ENCODE measurements at places on chromosomes 4 and X.

GRCh38 chr4:146051728-146052391 lies 113.2 kb upstream of the ZNF827 start:
- DNase-seq = no peak

DNA sequence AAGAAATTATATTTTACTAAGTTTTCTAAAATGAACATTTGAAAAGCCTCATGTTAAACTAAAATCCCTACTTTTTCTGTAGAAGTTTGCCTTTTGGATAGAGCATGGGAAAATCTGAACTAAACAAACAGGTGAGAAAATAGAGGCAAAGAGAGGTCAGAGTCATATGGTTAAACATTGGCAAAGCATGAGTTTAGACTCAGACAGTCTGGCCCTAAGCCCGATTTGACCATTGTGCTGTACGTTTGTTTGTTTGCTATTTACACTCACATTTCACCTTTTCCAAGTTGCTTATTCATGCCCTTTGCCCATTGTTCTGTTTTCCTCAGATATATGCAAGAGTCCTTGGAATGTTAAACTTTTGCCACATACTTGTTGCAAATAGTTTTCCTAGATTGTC lies 85.4 kb downstream of the TIGD2 start:
- no peak for DNase-seq

DNA sequence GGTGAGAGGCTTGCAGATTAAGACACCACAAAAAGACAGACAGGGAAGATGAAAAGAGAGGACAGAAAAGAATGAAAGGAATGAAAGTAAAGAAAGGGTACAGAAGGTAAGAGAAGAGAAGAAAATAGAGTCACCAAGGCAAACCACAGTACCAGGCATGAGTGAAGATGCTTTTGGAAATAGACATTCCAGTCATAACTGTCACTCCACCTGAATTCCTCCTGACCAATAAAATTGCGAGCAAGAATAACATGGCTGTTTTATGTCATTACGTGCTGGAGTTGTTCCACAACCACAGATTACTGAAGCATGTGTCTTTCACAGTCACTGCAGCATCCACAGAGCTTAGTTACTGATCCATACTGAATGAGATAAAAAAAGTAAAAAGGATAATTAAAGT lies 864.9 kb upstream of the SLIT2 start:
- no peak for DNase-seq

- DNase-seq = peak; percentile 34
Observed at GRCh38 chr4:1241936-1242505, 6.9 kb downstream of the CTBP1 start.

GRCh38 chrX:153387987-153388721 lies 13.0 kb downstream of the PNMA6E start:
- DNase-seq = no peak

DNA sequence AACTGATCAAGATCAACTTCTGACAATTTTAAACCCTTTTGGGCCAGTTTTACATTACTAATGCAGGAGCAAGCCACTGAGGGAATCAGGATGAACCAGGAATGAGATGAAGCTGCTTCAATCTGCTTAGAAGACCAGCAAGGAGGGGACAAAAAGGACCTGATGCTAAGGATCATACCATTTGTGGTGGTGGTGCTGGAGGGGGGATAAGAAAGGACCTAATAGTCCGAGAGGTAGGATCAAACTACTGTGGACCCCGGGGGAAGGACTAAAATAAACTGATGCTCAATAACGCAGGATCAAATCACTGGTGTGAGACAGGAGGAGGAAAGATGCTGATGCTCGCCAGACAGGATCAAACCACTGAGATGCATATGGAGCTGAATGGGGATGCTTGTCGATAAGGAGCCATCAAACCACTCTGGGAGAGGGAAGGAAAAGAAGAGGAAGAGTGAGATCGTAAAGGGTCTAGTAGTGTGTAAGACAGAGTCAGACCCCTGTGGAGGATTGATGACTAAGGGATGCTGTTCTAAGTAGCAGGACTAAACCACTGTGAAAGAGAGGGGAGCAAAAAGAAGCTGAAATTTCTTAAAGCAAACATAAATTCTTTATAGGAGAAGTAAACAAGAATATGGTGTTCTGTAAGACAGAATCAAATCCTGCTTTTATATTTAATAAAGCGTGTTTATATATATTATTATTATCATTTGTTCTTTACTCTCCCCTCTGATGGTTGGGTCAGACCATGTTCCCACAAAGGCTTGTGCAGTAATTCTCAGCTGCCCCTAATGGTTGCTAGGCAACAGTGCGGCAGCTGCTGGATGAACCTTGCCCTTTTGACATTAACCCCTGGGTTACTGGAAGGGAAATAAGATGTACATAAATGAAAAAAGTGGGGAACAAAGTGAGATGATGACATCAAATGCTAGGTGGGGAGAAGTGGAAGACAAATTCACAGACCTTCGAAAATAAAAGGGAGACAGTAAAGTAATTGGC lies 432.5 kb upstream of the FGF16 start:
- DNase-seq = no peak

DNA sequence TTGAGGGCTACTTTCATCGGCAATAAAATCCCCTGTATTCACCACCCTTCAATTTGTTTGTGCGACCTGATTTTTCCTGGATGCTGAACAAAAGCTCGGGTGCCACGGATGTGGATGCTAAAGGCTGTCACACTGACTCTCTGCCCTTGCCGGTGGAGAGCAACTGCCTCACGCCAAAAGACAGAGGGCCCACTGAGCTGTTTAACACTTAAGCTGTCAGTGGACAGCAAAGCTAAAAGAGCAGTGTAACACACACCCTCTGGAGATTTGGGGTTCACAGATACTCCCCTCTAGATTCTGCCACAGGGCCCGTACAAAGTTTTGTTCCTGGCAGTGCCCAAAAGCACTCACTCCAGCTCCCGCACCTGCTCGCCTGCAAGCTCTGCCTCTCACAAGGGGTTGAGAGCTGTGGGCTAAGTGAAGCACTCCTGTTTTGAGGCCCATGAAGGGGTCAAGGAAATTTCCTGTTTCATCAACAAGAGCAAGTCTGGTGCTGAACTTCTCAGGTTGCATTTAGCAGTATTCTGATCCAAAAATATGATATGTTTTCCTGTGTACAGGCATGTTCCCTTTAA lies 1571.9 kb downstream of the ADGRL3 start:
- DNase-seq = no peak

GRCh38 chr4:173700650-173701049 lies 170.6 kb upstream of the HAND2 start:
- DNase-seq = no peak

DNA sequence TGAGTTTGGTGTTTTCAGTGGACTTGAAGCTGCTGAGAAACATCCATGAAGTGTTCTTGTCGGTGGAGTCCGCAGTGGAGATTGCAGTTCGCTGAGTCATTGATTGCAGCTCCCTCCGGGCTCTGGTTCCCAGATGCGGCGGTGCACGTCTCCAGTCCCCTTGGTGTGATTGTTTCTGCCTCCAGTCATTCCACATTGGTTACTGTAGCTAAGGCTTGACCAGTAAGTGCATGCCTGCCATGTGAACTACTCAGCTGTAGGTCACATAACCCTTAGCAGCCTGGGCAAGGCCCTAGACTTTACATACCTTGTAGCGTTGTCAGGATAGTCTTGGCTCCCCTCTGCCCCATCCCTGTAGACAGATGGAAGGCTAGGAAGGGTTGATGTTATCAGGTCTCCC lies 53.8 kb upstream of the CLCN4 start:
- no peak for DNase-seq

DNA sequence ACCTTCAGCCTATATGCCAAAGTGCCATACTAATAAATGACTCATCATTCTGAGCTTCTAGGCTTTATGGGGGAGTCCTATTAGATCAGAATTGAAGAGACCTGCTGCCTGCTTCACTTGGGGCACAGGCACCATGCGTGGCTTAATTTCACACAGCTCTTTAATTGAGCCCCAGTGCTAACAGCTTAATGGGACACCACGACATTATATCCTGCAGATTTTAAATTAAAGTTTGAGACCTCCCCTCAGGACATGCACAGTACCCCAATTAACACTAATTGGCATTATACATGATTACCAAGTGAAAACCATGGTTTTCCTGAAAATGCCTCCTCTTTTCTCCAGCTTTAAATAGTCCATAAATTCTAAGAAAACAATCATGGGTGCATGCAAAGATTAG lies 6.8 kb downstream of the C1QTNF7 start:
- DNase-seq = no peak

DNA sequence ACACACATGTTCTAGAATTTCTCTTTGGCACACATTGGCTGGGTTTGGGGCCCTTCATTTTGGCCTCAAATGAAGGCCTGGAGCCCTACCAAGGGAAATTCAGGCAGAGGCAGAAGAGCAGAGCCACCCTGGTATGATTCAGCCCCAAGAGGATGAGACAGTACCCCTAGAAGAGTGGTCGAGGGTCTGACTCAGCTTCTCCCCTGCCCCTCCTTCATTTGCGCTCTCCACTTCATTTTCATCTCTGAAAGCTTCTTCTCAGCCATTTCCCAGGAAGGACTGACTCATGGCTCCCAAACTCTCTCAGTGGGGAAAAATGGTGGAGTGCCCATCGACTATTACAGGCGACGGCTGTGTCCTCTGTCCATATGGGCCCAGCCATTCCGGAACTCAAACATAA lies 43.5 kb downstream of the MAMLD1 start:
- DNase-seq = no peak

DNA sequence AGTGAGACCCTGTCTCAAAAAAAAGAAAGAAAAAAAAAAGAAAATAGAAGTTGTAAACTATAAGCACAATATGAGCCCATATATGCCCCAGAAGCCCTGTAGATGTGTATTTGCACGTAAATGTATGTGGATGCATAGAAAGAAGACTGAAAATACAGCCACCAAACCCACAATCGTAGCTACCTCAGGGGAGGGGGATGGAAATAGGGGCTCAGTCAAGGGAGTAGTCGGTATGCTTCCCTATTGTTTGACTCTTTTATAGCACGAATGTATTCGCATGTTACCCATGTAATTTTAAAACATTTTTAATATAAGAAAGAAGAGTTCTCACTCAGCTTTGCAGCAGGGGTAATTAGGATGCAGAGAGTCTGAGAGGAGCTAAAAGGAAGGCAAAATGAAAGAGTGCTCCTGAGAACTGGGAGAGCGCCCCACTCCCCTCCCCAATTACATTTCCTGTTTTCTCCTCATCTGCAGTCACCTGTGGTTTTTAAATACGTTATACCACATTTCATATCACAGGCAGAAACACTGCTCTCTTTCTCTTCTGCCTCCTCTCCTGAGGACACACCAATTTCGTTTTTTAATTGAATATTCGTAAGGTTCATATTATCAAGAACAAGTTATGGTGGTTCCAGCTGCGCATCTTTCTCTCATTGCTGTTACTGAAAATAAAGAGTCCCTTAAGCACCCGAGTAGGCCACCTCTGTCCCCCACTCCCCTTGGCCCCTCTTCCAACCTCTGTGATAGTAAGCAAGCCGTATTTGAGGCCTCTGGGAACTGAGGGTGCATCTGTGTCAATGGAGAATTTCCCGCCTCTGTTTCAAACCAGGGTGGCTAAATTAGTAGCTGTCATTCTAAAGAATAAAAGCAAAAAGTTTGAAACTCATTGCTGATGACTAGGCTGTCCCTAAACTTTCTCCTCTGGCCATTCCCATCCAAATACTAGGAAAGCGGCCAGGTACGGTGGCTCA lies 10.7 kb downstream of the SEPTIN6 start:
- no peak for DNase-seq

GRCh38 chr4:133969202-133969848 lies 232.3 kb downstream of the PABPC4L start:
- no peak for DNase-seq

- DNase-seq = no peak
Observed at GRCh38 chrX:135480076-135480475, 40.4 kb upstream of the INTS6L start.

DNA sequence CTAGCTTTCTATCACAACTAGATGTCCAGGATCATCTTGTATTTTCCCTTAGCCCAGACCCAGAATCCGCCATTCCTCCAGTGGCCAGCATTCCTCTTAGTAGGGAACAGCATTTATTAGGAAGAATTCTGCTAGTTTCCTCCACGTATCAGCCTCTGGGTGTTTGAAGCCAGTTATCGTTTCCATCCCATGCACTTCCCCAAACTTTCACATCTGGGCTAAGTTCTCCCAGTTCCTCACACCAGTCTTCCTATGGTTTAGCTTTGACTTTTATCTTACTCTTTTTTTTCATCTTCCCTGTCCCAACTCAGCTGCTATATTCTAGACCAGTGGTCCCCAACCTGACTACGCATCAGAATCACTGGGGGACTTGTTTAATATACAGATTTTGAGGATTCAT lies 53.5 kb upstream of the PRSS48 start:
- no peak for DNase-seq
